ENCODE measurements at places on chromosomes 3 and 15.

GRCh38 chr3:17116007-17116600 is 231.3 kb downstream of the PLCL2 start:
- no peak for DNase-seq

DNA sequence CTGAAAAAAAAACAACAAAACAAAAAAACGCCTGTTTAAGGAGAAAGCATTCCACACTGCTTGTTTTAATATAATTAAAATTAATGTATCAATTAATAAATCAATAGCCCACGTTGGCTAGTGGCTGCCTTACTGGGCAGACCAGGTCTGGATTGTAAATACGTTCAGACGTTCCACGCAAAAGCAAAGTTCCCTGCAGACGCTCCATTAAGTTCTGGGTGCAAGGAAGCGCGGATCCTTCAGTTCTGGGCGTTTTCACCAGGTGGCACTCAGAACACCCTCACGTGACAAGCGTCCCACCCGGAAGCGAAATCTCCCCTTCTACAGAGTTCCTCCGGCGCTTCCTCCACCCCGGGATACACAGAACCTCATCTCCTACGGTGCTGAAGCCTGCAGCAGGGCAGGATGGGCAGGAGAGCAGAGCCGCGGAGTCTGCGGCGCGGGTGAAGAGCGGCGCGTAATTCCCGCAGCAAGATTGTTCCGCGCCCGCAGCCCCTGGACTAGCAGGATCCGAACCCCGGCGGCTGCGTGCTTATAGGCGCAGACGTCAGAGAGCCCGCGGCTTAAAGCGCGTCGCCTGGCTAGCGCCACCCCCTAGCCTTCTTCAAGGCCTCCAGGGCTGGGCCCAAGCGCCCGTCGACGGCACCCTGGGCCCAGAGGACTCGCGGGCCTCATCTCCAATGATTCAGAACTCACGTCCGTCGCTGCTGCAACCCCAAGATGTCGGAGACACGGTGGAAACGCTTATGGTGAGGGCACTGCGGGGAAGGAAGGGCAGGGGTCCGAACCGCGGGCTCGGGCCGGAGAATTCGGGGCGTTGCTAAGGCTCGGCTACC is at the start of gene SLC25A38:
Gene SLC25A38 (plus strand): TSS at position 326 of the 836 bp plus-strand sequence. CDS start 355 bp downstream, at position 681.
- peak; percentile 63 for DNase-seq

GRCh38 chr3:20352546-20353179 is 166.7 kb upstream of the SGO1 start:
- DNase-seq: no peak

- no peak for DNase-seq
Measured at GRCh38 chr3:177563243-177563780, 366.0 kb upstream of the TBL1XR1 start.

GRCh38 chr3:50806806-50807205 is 132.1 kb downstream of the DOCK3 start:
- DNase-seq: no peak

- DNase-seq: no peak
Measured at GRCh38 chr3:195208183-195208582, 62.8 kb downstream of the XXYLT1 start.

- DNase-seq: no peak
Measured at GRCh38 chr3:58864480-58864879, 185.3 kb downstream of the CFAP20DC start.

DNA sequence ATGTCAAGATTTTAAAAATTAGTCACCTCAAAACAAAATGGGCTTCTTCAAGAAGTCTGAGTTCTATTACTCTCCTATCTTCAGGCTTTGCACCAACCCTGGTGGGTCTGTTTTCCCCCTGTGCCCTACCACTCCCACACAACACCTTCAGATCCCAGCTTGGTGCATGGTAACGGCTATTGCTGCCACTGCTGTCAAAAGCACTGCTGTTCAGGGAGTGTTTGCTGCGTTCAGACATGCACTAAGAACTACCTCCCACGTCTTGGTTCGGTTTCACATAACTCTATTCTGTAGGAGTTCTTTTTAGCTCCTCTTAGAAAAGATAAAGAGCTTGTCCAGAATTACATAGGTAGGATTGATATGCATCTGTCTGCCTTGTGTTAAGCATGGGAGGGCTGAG is 799.2 kb downstream of the NR2F2 start:
- DNase-seq: no peak

GRCh38 chr3:179528772-179529171 is 34.0 kb upstream of the ACTL6A start:
- DNase-seq: no peak

DNA sequence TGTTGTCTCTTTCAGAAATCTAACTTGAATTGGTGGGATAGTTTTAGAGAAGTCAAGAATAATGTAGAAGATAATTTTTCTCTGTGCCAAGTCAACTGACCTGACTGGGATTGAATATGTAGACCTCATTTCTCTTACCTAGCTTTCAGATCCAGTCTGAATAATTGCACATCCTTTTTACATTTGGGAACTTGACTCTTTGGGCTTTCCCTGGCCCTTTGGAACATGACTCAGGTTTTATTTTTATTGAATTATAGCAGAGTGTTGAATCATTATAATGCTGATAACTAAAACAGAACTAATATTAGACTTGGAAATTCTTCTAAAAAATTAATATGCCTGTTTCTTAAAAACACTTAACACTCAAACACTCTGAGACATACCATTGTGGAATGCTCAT is 76.5 kb downstream of the PFN2 start:
- no peak for DNase-seq

- DNase-seq: no peak
Measured at GRCh38 chr15:32870240-32871033, 152.6 kb downstream of the GREM1 start.

- DNase-seq: no peak
Measured at GRCh38 chr3:13010780-13011572, 62.3 kb downstream of the IQSEC1 start.

DNA sequence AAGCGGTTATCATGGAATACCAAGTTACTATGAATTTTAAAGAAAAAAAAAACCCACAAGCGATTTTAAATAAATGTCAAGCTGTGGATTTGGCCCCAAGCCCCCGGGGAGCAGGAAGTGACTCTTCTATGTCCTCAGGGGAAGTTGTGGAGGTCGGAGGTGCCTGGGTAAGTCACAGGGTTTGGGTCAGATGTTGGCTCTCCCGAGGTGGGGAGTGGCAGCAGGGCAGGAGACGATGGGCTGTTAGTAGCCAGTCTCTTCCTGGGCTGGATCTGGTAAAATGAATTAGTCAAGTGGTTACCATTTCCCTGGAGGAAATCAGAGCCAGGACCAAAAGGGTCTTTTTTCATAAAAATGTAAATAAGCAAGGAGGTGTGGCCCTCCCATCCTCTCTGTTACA is 316.7 kb downstream of the TLE3 start:
- DNase-seq: no peak

DNA sequence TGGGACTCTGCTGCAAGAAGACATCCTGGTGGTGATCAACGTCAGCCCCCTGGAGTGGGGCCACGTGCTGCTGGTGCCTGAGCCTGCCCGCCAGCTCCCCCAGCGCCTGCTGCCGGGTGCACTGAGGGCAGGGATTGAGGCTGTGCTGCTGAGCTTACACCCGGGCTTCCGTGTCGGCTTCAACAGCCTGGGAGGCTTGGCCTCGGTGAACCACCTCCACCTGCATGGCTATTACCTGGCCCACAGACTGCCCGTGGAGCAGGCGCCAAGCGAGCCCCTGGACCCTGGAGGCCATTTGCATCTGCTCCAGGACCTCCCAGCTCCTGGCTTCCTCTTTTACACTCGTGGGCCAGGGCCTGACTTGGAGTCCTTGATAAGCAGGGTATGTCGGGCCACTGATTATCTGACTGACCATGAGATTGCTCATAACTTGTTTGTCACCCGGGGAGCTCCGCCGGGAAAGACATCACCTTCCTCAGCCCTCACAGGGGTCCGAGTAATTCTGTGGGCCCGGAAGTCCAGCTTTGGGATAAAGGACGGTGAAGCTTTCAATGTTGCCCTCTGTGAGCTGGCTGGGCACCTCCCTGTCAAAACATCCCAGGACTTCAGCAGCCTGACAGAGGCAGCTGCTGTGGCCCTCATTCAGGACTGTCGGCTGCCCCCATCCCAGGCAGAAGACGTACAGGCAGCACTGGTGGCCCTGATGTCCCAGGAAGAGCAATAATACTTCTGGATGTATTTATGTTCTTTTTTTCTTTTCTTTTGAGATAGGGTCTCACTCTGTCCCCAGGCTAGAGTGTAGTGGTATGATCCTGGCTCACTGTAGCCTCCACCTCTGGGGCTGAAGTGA is 7.6 kb downstream of the GDPGP1 start:
- no peak for DNase-seq

GRCh38 chr3:135023996-135024658 is 229.1 kb downstream of the EPHB1 start:
- no peak for DNase-seq

DNA sequence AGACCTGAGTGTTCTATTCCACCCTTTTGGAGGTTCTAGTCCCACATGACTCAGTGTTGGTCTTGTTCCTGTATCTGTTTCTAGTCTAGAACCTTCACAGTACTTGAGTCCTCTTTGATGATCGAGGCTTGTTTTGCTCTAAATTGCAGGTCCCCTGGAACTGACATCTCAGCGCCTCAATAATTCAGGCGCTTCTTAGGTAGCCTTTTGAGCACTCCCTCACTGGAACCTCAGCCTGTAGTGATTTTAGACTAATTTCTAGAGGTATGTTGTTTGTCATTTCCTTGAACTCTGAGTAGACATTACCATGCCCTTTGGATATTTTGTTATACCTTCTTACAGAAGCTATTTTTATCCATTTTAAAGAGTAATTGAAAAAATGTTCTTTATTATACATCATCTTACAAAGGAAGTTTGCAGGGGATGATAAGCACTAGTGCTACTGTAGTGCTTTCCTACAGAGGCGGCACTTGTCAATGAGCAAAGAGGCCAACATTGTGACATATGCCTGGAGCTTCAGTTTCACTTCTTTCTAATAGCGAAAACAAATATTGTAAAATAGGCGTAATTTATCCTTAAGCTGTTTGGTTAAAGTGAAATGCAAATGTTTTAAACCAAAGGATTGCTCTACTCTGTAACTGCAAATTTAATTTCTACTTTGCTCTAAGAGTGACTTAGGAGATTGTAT is 75.7 kb downstream of the EFL1 start:
- no peak for DNase-seq

DNA sequence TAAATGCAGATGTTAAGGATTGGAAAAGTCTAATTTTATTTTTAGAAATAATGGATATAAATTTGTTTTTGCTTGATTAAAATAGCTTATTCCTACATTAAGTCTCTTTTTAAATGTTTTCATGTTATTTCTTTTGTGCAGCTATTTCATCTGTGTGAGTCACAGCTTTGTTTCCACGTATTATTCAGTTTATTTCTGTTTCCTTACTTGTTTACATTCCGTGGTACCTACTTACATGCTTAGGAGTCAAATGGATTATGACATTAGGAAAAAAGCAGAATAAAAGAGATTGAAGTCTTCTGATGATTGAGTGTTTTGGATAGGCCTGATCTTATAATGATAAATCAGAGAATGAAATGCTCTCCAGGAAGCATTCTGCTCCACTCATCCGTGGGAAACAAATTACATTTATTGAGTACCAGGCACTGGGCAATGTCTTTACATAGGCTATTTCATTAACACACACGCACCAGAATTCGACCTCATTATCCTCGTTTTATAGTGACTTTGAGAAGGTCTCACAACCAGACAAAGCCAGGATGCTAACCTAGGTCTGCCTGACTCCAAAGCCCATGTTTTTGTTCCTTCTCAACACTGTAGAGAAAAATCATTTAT is 38.1 kb upstream of the RASA2 start:
- no peak for DNase-seq

DNA sequence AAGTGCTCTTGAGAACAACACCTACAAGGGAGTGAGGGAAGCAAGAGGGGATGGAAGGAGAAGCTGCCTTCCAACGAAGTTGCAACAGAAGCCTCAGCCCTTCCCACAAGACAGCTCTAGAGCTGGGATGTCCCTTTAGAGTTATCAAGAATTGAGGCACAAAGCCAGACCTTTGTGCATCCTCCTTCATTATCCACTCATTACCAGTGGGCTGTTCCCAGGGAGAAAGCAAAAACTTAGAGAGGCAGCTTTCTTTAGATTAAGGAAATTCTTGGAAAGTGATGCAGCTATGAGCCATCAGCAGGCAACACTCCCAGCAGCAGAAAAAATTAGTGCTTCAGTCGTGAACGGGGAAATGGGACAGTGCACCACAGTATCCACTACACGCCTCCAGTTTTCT is 10.6 kb upstream of the CD96 start:
- DNase-seq: no peak

GRCh38 chr15:47095833-47096232 is 621.5 kb upstream of the SEMA6D start:
- no peak for DNase-seq

DNA sequence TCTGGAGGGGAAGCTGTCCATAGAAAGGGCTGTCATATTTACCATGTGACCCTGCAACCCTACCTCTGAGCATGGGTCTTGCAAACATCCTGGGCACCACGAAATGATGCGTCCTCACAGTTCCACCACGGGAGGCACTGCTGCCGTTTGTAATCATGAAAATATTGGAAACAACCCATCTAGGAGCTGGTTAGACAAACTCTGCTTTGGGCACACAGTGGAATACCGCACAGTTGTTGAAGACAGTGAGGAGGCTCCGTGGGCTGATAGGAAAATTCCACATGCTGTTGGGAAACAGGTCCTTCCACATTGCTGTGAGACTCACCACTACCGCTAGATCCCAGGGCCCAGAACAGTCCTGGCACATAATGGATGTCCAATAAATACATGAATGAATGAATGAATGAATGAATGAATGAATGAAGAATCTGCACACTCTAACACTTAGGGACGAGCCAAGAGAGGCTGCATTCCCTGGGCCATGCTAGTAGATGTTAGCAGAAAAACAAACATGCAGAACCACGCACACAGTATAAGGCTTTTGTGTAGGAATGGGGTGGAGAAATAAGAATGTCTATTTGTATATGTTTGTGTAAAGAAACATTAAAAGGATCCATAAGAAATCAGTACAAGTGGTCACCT is 40.6 kb downstream of the TPRA1 start:
- no peak for DNase-seq

GRCh38 chr15:29990035-29990434 is 92.7 kb upstream of the GOLGA8J start:
- DNase-seq: no peak

- no peak for DNase-seq
Measured at GRCh38 chr15:86054338-86054737, 25.3 kb upstream of the AGBL1 start.

GRCh38 chr15:56356616-56357015 is 8.6 kb upstream of the TEX9 start:
- DNase-seq: no peak

- no peak for DNase-seq
Measured at GRCh38 chr15:31160740-31161495, 59.4 kb upstream of the TRPM1 start.

DNA sequence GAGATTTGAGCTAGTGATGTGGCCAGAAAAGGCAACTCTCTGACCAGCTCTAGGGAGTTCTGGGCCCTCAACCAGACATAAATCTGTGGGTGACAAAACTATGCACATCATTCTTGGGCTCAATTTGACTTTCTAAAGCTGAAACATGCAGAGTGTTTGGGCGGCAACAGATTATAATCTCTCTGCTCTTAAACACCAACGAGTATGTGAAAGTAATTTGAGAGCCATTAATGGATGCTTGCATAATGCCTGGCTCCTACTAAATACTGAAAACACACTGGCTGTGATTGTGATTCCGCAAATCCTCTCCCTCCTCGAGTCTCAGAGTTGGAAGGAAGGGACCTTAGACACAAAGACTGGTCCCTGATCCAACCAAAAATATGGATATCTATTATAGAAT is 186.7 kb downstream of the UACA start:
- no peak for DNase-seq

All from smooth muscle cell of the brain vasculature (primary cell).